BJ (cell line): ENCODE measurements at places on chromosomes 13 and 19.
A peak's percentile ranks its signal among the peaks of the same experiment; 100 is the strongest.

DNA sequence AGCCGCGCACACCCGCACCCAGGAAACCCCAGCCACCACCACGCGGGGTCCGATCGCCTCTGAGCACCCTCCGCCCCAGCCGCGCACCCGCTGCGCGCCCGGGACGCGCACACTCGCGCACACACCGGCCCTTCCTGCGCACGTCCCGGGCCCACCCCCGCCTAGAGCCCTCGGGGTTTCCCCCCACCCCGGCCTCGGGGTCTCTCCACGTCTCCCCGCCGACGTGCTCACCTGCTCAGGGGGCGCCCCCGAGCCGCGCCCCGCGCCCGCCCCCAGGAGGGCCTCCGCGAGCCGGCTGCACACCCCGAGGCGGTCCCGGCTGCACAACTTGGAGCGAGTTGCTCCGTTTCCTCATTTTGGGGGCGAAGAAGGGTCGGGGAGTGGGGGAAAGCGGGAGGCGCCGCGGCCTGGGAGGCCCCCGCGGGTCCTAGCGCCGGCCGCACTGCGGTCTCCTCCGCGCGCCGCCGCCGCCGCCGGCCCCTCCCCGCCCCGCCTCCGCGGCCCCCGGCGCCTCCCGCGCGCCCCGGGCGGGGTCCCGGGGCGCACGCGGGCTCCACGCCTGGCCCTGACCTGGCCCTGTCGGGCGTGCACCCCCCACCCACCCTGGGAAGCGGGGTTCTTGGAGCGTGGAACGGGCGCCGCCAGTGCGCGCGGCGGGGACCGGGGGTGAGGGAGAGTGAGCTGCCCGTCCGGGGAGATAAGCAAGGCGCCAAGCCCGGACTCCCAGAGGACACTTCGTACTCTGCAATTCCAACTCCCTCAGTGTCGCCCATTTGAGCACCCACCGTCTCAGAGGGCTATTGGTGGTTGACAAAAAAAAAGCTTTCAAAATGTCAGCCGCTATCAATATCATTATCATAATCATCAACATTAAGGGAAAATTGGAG is at the start of gene MATK:
TSS of gene MATK (minus strand) at position 444 of the 887 bp plus-strand sequence. CDS start 1,246 bp downstream, outside the sequence.
- DNase-seq: no peak

DNA sequence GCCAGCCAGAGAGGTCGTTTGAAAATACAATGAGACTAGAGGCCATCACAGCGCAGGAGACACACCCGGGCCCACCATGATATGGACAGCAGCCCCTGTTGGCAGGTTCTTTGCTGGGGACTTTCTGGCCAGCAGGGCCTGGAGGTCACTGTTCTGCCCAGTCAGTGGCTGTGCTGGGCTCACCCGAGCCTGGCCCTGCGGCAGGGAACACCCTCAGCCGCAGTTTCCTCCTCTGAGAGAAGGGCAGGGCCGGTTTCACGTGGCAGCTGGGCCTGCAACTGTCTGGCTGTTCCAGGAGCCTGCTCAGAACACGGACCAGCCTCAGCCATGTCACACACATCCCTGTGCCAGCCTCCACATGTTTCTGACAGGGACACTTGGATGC is 39.4 kb downstream of the ADPRHL1 start:
- DNase-seq: no peak

- DNase-seq: no peak
Observed at GRCh38 chr19:39064405-39064804, 19.8 kb upstream of the ACP7 start.

DNA sequence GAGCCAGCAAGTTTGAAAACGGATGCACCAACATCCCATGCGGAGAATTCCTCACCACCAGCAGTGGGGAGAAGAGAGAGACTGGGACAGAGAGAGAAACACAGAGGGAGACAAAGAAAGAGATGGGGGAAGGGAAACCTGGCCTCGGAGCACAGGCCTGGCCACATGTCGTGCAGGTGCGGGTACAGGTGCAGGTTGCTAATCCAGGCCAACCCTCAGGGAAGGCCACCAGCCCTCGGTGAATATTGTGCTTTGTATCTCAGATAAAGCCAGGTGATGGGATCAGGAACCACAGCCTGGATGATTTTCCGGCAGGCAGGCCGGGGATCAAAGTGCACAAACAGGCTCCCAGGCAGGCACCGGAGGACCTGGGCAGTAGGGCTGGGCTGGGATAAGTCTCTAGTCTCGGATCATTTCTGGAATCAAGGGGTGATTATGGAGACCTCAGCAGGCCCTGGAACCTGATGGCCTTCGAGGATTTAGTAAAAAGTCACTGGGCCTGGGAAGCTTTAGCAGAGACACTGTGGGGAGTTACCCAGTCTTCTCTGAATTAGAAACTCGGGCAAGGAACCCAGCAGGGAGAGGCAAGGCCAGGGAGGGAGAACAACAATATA is 3.7 kb downstream of the GAS6 start:
- no peak for DNase-seq

DNA sequence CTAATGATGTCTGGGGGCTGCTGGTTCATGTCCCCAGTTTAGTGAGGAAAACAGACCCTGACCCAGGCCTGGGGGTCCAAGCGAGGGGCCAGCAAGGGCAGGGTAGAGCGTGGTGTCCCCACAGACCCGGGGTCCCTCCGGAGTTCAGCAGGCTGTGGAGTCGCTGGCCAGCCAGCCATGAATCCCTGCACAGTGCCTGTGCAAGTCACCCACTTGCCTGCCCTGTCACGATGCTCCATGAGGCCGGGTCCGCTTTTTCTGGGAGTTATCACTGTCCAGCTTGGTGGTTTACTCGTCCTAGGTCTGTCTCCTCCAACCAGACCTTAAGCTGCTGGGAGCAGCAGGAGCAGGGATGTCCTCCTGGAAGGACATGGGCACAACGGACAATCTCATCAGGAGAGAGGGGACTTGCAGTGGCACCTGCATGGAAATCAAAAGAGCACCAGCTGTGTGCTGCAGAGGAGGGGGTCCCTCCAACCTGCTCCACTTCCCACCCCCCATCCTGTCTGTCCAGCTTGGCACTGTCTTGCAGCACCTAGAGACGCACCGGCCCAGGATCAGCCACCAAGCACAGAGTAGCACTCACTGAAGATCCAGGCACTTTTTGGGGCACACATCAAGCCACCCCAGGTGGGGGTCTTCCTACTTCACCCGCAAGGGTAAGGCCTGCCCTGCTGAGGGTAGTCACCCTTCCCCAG is 121.8 kb downstream of the URI1 start:
- DNase-seq: no peak

- no peak for DNase-seq
Observed at GRCh38 chr13:45048890-45049407, 59.6 kb downstream of the GPALPP1 start.

DNA sequence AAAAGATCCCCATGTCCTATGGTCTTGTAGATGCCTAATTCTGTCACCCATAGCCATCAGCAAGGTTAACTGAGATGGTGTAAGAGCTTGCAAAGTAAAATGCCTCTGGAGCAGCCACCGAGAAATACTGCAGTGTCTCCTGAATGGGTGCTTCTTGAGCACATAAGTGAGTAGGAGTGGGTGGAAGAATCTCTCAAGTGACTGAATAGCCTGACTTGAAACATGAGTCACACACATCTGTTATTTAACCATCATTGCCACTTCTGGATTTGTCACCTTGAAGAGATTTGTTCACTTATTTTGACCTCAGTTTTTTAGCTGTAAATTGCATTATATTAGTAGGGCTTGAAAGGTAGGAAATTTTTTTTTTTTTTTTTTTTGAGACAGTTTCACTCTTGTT is 2.3 kb downstream of the ZNF714 start:
- peak; percentile 29 for DNase-seq

DNA sequence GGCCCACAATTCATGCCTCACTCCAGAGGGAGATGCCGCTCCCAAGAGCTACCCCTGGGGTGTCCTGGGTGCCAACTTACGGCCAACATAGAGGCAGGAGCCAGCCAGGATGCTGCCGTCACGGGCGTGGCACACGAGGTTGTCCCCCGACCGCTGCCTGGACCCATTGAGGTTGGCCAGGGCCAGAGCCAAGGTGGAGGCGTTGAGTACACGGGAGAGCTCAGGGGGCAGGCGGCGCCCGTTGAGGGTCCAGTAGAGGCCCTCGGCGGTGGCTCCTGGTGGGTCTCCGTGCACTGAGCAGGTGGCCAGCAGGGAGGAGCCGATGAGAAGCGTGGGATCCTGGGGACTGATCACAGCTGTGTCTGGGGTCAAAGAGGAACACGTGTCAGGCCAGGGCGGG is 7.1 kb downstream of the CRLF1 start:
- no peak for DNase-seq

- DNase-seq: no peak
Observed at GRCh38 chr19:15730538-15730937, 2.7 kb downstream of the OR10H2 start.

DNA sequence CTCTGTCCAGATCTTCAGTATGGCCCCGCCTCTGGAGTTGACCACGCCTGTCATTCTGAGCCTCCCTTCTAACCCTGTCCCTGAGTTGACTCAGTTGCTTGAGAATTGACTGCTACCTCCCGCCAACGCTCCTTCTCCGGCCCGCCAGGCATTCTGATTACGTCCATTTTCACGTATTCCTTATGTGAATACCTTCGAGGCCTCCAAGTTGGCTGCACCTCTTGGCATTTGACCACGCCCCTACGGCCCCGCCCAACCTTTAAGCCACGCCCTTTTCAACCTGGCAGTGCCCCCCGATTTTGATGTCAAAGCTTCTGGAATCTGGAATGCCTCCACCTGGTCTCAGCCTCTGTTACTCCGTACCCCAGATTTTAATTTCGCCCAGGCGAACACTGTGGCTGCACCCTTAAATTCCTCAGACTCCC is 1.7 kb upstream of the EML2 start:
- no peak for DNase-seq

- no peak for DNase-seq
Observed at GRCh38 chr13:30193279-30194234, 113.8 kb downstream of the KATNAL1 start.

GRCh38 chr13:44726214-44726613 is 150.1 kb upstream of the TSC22D1 start:
- peak; percentile 90 for DNase-seq

GRCh38 chr19:310141-310651 is 19.0 kb upstream of the PLPP2 start:
- DNase-seq: no peak

DNA sequence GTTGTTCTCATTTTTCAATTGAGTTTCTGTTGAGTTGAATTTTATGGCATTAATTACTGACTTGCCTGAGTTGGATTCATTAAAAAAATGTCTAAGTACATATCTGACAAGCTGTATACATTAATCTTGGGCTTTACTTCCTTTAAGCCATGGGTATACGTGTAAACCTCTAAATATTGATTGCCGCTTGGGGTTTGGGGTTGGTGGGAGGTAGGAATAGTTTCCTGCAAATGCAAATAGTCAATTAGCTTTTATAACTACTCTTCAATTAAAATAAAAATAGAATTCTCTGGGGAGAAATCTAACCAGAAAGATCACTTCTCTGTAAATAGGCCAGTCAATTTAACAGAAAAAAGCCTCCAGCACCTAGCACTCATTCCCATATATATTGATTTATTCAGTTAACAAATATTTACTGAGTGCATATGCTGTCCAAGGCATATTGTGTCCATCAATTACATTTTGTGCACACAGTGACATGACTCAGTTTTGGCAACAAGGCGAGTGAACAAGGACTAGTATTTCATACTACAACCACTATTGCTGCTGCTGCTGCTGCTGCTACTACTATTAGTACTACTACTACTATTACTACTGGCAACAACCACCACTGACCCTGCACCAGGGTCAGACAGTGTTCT is 306.8 kb downstream of the RFC3 start:
- DNase-seq: no peak

DNA sequence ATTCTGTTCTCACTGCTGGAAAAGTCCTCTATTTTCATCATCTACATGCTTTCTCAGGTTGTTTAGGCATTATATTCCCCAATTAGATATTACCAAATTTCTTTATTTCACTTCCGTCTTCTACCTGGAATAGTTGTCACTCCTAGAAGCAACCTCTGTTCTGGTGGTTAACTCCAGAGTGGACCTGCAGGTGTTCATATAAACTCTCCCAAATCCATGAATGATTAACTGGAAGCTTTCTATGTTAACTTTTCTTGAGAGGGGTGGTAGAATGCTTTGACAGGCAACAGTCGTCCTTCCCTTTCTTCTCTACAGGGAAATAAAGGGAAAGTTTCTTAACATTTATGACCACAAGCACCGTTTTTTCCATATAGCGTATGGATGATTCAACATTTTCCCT is 48.4 kb upstream of the UFM1 start:
- no peak for DNase-seq

DNA sequence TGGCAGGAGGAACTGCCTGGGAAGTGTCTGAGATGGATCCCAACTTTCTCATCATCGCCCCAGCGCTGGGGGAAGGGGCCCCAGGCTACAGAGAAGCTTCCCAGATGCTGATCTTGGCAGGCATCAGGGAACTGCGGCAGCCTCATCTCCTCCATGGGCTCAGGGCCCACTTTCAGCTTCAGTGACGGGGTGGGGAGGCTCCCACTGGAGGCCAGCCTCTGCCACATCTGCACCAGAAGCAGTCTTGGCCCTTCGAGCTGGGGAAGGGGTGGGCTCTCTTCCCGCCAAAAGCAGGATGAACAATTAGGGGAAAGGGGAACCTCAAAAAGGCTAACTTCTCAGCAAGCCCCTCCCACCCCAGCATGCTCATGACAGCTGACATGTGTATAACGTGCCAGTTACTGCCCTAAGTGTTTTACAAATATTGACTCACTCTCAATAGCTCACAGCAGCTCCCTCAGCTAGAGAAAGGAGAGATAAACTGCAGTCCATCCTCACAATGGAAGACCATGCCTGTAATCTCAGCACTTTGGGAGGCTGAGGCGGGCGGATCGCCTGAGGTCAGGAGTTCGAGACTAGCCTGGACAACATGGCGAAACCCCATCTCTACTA is 7.1 kb upstream of the S1PR2 start:
- no peak for DNase-seq

- DNase-seq: no peak
Observed at GRCh38 chr19:48982280-48982679, 10.8 kb downstream of the GYS1 start.

- DNase-seq: no peak
Observed at GRCh38 chr19:46372901-46373490, 26.1 kb downstream of the PPP5C start.

DNA sequence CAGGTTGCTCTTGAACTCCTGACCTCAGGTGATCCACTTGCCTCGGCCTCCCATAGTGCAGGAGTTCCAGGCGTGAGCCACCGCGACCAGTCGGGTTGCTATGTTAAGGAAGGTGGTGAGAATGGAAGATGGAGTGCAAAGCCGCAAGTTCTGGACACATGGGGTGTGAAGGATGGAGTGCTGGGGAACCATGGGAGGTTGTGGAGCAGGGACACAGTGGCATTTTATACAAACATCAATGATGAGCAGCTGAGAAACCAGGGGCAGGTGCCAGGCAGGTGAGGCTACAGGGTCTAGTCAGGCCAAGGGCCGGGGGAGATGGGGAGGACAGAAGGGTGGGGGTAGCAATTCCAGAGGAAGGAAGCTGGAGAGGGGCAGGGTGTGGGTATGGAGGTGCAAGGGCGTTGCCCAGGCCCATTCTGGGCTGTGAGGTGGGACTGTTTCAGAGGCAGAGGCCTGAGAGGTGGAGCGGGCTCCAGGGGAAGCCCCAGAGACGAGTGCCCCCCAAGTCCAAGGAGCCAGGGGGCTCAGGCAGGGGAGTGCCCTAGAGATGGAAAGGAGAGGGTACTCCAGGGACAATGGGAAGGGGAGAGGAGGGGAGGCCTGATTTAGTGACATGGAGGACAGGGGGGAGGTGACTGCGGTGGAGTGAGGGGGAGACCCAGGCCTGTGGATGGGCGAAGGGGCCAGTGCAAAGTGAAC is 1.9 kb upstream of the RAX2 start:
- DNase-seq: no peak

GRCh38 chr13:31764556-31764955 is 25.2 kb downstream of the RXFP2 start:
- no peak for DNase-seq

GRCh38 chr19:33359581-33359980 is 13.9 kb upstream of the CEBPG start:
- DNase-seq: no peak
